Urinary bladder (tissue), 4 donors: ENCODE measurements at places on chromosomes 4 and X. TPM values are rescaled to one million over a fixed set of nuclear protein-coding genes. Genes with fewer than 3 reads are reported as not detected.

CXCL11 gene
- 0.85 TPM for total RNA-seq

FAM47A gene
- total RNA-seq = not detected

DNA sequence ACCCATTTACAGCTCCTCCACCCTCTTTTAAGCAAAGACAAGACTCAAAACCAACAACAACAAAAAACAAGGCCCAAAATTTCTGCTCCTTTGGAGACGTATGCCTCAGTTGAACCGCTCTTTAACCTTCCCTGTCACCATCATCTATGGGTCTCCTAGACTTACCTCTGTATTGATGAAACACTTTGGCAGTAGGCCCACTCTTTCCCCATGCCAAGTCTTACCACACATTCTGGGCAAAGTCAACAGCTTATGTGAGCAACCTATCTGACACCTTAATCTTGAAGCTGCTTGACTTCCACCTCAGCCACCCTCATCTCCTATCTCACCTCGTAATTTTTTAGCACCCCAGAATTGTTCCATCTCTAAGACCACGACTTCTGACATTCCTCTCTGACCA, 99.7 kb upstream of the CXorf66 start:
- DNase-seq = no peak

- no peak for DNase-seq
These were observed at the start of gene MAOA for GRCh38 chrX:43656005-43656494. Gene MAOA (plus strand): TSS chrX:43656299. CDS start chrX:43656342, 43 bp downstream.

DNA sequence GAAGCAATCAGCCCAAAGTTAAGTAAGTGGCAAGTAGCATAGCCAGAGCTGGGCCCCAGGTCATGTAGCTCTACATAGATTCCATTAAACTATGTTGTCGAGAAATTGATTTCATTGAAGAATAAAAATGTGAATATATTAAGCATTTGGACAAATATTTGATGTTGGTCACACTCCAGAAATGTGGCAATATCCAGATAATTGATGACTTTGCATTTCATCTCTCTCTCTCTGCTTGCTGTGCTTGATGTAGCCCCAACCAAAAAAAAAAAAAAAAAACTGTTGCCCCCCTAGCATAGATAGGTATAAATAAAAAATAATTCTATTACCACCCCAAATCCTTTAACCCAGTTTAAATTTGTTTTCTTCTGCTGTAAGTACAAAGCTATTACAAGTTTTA, 7.5 kb upstream of the NDST3 start:
- no peak for DNase-seq

- no peak for DNase-seq
These were observed 501.0 kb downstream of the IDS start for GRCh38 chrX:149003863-149004660.

- no peak for DNase-seq
These were observed 19.0 kb downstream of the SMS start for GRCh38 chrX:21959362-21960051.

DNA sequence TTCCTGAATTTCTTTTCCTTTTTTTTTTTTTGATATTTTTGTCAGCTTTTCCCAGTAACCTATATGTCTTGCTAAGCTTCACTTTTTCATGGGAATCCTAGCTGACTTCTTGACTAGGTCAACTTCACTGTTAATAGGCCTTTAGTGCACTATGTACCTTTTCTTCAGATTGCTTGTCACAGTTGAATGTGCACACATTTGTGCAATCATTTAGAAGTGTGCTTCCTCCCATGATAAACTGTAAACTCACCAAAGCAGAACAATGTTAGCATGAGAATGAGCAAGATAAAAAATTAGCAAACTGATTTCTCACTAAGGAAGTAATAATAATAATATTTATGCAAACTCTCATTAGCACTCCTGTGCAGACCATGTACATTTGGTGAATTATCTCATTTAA, 173.2 kb downstream of the PABPC4L start:
- DNase-seq = no peak

GRCh38 chr4:82469791-82470345, 39.5 kb downstream of the ENOPH1 start:
- no peak for DNase-seq

DNA sequence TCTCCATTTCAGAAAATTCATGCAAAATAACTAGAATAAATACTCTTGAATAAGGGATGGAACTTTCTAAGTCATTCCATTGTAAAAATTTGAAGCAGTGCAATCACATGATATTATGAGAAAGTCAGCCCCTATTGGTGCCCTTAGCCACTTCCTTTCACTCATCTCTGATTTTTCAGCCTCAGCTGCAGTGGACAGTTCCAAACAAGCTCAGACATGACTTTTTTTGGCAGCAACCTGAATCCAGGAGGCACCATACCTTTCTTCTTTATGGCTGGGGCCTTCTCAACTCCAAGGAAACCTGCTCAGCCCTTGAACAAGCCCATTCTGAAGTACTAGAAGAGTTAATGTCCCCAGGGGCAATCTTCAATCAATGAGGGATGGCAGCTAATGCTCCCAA, 40.5 kb downstream of the MAPK10 start:
- no peak for DNase-seq

DNA sequence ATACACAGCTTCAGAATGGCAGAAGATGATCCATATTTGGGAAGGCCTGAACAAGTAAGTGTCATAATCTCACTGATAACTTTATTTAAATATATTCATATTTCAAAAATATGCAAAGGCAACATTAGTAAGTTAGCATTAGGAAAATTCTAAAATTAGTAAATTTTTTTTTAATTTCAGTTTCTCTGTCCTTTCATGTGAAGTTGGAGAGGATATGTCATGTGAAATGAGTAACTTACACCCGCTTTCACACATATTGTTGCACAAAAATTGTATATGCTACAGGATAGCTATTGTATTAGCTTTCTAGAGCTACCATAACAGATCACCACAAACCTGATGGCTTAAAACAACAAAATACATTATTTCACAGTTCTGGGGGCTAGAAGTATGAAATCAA, 24.3 kb downstream of the NFKB1 start:
- DNase-seq = no peak
